ENCODE measurements at places on chromosomes 5 and 9. TPM values are rescaled to one million over a fixed set of nuclear protein-coding genes. Genes with fewer than 3 reads are reported as not detected.

- no peak overlapping the region for H3K4me3 ChIP-seq
- no peak overlapping the region for H3K27ac ChIP-seq
- DNase-seq, result no peak
- H3K4me1 ChIP-seq, result no peaks in the 10 kb centered on the region
Observed at GRCh38 chr5:61397238-61397637, 65.2 kb downstream of the ZSWIM6 start.

DNA sequence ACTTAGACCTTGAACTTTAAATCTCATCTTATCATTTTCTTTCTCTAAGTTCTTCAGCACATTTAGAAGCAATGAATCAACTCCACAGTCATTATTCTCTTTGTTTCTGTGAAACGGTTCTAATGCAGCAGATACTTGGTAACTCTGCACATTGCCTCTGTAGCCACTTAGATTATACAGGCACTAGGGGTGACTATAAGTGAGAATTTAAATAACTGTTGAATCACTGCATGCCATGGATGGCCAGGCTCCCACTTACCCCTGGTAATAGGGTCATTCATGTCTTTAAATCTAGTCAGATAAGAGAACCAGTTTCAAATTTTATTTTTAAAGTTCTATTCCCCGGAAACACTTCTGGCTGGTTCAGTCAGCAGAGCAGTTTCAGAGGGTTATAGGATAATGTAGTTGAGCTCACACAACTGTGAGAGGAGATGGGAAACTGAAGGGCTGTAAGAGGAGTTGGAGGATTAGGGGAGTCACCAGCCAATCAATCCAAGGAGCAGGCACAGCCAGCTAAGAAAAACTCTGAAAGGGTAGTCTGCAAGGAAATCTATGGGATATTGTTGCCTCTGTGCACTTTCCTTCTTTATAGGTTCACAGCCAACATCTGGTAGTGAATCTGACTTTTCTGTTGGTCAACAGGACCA is 4.2 kb upstream of the MINAR2 start:
- no peak for DNase-seq
- no peaks in the 10 kb centered on the region for H3K4me1 ChIP-seq
- no peak overlapping the region for H3K27ac ChIP-seq

- H3K27ac ChIP-seq, result no peak overlapping the region
- no peak for DNase-seq
- H3K36me3 ChIP-seq, result no peaks in the 10 kb centered on the region
Observed at GRCh38 chr9:114414346-114414745, 26.6 kb upstream of the AKNA start.

DNA sequence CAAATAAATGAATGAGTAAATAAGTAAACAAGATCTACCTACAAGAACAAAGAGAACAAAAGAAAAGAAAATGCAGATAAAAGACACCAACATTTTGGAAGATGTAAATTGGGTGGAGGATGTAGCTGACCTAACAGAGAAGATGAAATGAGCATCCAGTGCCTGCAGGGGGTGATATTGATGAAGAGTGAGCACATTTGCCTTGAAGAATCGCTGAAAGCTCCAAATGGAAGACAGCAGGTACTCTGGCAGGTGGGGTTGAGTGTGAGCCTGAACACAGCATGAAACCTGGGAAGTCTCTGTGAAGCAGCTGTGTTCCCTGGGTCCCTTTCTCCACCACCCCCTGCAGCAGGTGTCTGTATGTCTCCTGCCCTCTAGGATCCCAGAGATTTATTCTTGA is 125.6 kb downstream of the NXNL2 start:
- no peaks in the 10 kb centered on the region for H3K4me1 ChIP-seq
- no peak overlapping the region for H3K27ac ChIP-seq
- no peaks in the 10 kb centered on the region for H3K27me3 ChIP-seq

GRCh38 chr9:75903785-75904360 is 13.4 kb downstream of the PCSK5 start:
- H3K27me3 ChIP-seq, result no peaks in the 10 kb centered on the region
- no peak overlapping the region for H3K4me3 ChIP-seq
- no peak for DNase-seq
- H3K36me3 ChIP-seq, result no peaks in the 10 kb centered on the region
- no peak overlapping the region for H3K27ac ChIP-seq
- no peaks in the 10 kb centered on the region for H3K4me1 ChIP-seq

- DNase-seq, result no peak
- H3K36me3 ChIP-seq, result no peaks in the 10 kb centered on the region
- H3K4me3 ChIP-seq, result no peak overlapping the region
- no peak overlapping the region for H3K27ac ChIP-seq
- no peaks in the 10 kb centered on the region for H3K27me3 ChIP-seq
- no peaks in the 10 kb centered on the region for H3K4me1 ChIP-seq
Observed at GRCh38 chr5:147382776-147383175, 127.1 kb downstream of the DPYSL3 start.

GRCh38 chr9:70043689-70044489 is at the start of gene MAMDC2:
Gene MAMDC2, plus strand, starts transcription at chr9:70043848. Its CDS starts 350 bp downstream, at chr9:70044198.
- no peak within 1 kb of the TSS for H3K27ac ChIP-seq
- no peak within 1 kb of the TSS for H3K4me3 ChIP-seq
- H3K36me3 ChIP-seq, result no peaks in the 10 kb centered on the region

CDX1 gene
- not detected for total RNA-seq

SEMA6A gene
- not detected for total RNA-seq

C9 gene
- total RNA-seq, result not detected

NEURL1B gene
- total RNA-seq, result 0.95 TPM

PCDHA6 gene
- total RNA-seq, result 0.35 TPM

MLANA gene
- total RNA-seq, result not detected
